Left renal pelvis (tissue), 4 donors: ENCODE measurements at places on chromosomes 1 and 21. TPM values are rescaled to one million over a fixed set of nuclear protein-coding genes. Genes with fewer than 3 reads are reported as not detected.

- DNase-seq, result no peak
Observed at GRCh38 chr1:43711049-43711448, 3.7 kb downstream of the ST3GAL3 start.

- no peak for DNase-seq
Observed at GRCh38 chr1:202127061-202127460, 4.3 kb downstream of the GPR37L1 start.

- DNase-seq, result no peak
Observed at GRCh38 chr21:29295066-29295650, 3.6 kb upstream of the BACH1 start.

- DNase-seq, result no peak
Observed at GRCh38 chr1:95927061-95927460, 693.1 kb downstream of the RWDD3 start.

DNA sequence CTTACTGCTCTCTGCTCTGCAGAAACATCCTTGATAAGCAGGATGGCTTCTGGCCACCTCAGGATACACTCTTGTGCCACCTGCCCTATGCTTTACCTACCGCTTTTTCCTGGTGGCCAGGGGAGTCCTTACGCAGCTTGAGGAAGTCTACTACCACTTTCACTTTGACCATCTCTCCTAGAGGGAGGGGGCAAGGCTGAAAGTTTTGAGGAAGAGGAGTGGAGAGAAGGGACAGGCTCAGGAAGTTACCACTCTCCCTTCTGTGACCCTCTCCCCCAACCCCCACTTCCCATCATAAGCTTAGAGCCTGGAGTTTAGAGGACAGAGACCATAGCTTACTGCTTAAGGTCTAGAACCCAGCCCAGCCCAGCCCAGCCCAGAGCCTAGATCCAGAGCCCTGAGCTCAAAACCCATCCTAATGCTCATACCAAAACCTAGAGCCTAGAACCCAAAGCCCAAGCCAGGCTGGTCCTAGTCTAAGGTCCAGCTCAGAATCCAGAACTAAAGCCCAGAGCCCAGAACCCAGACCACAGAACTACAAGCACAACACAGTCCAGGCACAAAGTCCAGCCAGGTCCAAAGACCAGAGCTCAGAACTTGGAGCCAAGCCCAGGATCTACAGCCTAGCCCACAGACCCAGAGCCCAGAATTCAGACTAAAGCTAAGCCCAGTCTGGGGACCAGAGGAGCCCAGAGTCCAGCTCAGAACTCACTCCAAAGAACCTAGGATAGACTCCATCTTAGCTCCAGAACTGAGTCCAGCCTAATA lies 18.0 kb upstream of the MFSD2A start:
- no peak for DNase-seq

DNA sequence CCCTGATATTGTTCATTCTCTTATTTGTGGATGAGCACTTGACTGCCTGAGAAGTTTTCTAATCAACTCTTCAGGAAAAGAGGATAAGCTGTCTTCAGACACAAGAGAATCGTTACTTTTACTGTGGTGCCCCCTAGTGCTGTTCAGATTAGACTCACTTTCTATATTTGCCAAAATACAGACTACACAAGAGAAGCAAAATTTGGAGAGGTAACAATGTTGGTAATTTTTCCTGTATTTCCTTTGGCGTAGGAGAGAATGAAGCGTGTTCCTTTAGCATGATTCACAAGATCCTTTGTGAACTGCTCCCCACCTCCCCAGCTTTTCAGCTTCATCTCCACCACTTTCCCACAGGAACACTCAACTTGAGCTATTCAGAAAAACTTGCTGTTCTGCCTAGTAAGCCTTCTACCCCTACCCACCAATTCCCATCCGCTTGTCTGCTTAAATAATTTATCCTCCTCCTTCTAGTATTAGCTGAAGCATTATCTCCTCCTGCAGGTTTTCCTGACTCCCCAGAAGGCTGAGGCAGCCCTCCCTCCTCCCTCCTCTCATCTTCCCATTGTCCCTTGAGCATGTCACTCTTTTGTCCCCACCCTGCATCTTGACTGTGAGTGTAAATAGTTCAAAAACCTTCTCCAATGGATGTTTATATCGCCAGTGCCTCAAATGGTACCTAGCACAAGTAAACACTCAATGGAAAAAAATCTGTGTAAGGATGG lies 4.5 kb downstream of the TNFSF4 start:
- peak; percentile 42 for DNase-seq

DNA sequence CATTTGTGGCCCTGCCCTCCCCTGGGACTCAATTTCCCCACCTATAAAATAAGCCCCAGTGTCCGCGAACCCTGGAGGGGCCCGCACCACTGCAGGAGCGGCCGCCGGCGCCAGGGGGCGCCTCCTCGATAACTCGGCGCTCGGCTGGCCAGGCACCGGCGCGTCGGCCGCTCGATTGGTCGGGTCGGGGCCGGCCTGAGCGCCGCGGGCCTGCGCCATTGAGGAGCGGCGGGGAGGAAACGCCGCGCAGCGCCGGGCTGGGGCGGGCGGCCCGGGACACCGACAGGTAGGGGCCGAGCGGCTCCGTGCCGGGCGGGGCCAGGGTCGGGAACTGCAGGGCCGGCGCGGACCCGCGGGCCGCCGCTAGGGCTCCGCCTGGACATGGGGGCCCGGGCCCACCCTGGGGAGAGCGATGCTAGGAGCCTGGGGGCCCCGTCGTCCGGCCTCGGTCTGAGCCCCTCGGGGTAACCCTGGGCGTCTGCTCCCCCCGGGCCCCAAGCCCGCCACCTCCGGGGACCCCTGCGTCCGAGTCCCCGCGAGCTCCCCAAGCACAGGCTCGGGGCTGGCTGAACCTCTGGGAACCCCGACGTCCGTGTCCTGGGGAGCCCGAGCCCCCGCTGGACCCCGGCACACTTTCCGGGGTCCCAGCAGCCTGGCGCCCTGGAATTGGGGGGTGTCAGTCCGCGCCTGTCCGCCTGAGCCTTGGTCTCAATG lies at the start of gene VPS13D:
Gene VPS13D (plus strand): TSS at position 196 of the 714 bp plus-strand sequence. CDS start 4,237 bp downstream, outside the sequence.
- peak; percentile 55 for DNase-seq

POU3F1 gene
- 0.55 TPM for polyA plus RNA-seq

DNA sequence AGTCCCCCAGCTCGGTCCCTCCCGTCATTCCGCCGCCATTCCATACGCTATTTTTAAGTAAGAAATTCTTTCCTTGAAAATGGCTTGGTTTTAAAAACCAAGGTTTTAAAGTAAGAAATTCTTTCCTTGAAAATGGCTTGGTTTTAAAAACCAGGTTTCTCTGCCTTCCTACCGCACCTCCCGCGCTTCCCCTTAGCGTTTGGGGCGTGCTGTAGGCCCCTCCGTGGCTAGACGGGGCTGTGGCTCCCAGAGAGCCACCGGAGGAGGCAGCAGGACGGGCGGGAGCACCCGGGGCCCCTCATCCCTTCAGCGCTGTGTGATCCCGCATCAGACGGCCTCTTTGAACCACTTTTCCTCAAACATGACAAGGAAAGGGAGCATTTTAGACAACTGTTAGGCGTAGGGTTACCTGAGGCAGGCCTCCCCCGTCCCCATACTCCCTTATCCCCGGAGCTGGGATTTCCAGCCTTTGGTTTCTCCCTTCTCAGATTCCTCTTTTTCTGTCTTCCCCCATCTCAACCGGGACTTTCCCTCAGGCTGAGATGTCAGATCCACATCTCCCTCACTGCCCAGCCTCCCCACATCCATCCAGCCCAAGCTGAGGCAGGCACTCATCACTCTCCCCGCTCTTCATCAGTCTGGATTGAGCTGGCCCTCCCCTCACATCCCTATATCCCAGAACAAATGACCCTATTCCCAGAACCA lies 541 bp upstream of the CD58 start:
- DNase-seq, result no peak

CSF3R gene
- 1.8 TPM for polyA plus RNA-seq

- DNase-seq, result no peak
Observed at GRCh38 chr1:17719874-17720273, 35.3 kb upstream of the ACTL8 start.

TAGLN2 gene
- 147 TPM for polyA plus RNA-seq

DNA sequence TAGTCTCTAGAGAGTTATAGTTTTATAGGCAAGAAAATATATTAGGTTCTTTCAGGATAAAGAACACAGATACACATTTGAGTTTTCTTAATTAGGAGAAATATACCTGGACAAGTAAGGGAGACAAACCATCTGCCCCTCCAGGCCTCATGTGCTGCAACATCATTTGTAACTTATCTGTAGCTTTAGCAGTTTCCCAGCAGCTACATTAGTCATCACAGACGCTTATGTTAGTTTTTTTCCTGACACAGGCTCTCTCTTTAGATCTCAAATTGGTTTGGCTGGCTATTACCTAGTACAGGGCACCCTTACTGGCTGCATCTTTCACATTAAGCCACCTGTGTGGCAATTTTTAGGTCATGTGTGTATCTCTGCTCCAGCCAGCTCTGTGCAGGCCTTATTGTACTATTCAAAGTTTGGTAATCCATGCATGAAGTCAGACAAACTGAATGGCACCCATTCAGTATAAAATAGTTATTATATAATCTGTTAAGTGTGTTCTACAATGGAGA lies 25.9 kb downstream of the GNPAT start:
- no peak for DNase-seq

DNA sequence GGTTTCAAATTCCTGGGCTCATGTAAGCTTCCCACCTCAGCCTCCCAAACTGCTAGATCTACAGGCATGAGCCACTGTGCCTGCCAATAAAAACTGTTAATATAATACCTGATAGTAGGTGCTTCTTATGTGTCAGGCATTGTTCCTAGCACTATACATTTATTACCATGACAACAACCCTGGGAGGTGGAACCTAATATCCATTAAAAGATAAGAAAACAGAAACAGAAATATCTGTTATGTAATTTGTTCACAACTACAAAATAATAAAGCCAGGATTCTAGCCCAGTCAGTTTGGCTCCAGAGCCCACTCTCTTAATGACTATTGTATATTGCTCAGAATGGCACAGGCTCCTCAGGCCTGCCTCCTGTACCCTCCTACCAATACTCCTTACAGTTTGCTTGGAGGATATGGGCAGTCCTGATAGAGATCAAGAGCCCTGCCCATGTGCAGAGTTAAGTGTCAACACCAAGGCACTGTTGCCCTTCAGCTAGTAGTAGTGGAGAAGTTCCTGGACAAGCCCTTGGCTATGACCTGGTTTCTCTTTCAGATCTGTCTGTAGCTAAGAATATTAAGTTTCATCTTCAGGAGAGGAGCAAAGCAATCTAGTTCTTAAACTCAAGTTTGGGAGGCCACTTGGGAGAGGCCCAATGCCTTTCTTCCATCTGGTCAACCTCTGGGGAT lies 22.4 kb downstream of the RPL5 start:
- no peak for DNase-seq
